Frontal cortex (tissue), 4 donors: ENCODE measurements at places on chromosomes 7 and 10. TPM values are rescaled to one million over a fixed set of nuclear protein-coding genes. Genes with fewer than 3 reads are reported as not detected.

Gene PILRA
- 0.82 TPM for total RNA-seq

Gene THSD7A
- 34.6 TPM for total RNA-seq

Gene USP54
- 32.6 TPM for total RNA-seq

Gene RBP4
- total RNA-seq: 9.0 TPM

Gene HOXA5
- total RNA-seq: not detected

Gene PAPOLB
- total RNA-seq: 0.82 TPM

Gene ZCCHC24
- total RNA-seq: 4.1 TPM

Gene CTNNA3
- 2.0 TPM for total RNA-seq

Gene ZNF485
- total RNA-seq: 8.2 TPM
